Natural killer cell (primary cell): ENCODE measurements at places on chromosomes 3 and 15. TPM values are rescaled to one million over a fixed set of nuclear protein-coding genes. Genes with fewer than 3 reads are reported as not detected.

- DNase-seq: no peak
- no peak overlapping the region for H3K4me3 ChIP-seq
- no peak overlapping the region for H3K27ac ChIP-seq
These were observed 20.1 kb upstream of the GLCE start for GRCh38 chr15:69140306-69140705.

CLEC3B gene
- 0.87 TPM for total RNA-seq

UROC1 gene
- total RNA-seq: not detected

COL6A5 gene
- total RNA-seq: not detected

MAPKBP1 gene
- 55.4 TPM for total RNA-seq
